Activated CD4-positive, alpha-beta T cell treated with anti-CD3 and anti-CD28 coated beads, Interleukin-2, amount 10 ng/mL, durations not matched to agents 7 days and 5 days (primary cell): ENCODE measurements at places on chromosomes 1 and 21.

DNA sequence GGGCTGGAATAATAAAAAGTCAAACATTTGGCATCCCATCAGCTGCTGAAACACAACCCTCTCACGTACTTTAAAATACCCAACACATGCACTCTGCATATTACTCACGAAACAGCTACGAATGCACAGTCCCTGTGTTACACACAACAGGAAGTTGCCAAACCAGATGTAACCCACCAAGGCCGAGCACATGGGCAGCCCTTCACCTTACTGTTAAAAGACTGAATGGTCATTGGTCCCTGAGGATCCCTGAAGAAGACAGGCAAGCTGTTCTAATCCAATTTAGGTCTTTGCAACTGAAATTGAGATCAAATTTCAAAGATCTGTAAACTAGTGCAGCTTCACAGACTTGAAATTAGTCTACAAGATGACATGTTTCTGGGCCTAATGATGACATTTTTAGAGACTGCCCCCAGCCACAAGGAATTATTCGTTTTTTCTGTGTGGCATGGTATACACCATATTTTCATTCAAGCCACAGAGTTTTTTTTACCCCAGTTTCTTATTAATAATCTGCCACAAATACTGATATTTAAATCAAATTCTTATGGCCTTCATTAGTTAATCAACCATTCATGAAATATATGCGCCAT, 25.6 kb upstream of the IER5 start:
- peak; percentile 32 for DNase-seq

DNA sequence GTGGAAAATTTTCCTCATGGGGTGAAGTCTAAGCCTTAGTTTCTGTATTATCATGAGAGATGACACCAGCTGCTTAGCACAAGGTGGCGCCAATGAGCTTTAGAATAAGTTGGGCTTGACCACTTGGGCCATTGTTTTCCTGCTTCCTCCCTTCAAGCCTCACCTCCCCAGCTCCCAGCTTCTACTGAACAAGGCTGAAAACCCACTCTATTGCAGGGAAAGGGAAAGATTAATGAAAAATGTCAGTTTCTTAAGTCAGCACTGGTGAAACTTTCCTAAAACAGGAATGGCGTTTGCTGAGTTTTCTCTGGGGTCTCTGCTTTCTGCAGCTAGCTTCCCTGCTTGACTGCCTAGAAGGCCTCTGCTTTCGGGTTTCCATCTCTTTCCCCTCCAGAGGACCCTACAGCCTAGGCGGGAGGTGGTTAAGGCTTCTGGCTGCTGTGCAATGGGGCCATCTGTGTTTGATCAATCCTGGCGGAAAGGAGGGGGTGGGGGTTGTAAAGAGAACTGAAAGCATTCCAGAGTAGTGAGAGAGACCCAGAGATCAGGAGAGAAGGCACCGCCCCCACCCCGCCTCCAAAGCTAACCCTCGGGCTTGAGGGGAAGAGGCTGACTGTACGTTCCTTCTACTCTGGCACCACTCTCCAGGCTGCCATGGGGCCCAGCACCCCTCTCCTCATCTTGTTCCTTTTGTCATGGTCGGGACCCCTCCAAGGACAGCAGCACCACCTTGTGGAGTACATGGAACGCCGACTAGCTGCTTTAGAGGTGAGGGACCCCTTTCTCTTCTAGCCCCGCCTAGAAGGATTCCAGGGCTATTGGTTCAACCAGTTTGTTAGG, at the start of gene OLFML3:
TSS of gene OLFML3 (plus strand) at position 612 of the 840 bp plus-strand sequence. CDS start at position 655, 43 bp downstream.
- peak; percentile 61 for DNase-seq

DNA sequence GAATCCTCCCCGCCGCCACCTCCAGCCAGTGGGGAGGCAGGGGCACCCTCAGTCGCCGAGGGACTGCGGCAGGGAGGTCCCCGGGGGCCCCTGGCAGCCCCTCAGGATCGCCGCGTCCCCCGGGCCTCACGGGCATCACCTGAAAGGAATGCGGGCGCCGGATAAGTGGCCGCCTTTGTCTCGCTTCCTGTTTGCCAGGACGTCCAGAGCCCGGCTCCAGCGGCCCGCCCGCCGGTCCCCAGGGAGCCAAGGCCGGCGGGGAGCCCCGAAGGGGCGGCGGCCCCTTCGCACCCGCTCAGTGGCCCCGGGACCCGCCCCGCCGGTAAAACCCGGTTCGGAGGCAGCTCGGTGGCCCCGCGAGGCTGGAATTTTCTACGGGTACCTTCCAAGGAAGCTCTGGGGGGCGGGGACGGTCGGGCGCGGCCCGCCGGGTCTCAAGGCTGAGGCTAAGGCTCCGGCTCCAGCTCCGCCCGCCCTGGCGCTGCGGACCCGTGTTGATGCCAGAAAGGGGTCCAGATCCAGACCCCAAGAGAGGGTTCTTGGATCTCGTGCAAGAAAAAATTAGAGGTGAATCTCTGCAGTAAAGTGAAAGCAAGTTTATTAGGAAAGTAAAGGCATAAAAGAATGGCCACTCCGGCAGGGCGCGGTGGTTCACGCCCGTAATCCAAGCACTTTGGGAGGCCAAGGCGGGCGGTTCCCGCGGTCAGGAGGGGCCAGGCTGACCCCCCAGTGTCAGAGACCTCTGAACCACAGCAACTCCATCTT, 12.6 kb downstream of the TINAGL1 start:
- DNase-seq = no peak

- DNase-seq = no peak
These were observed 19.8 kb upstream of the SLC2A7 start for GRCh38 chr1:9045861-9046510.

GRCh38 chr1:29967261-29967660, 730.9 kb downstream of the PTPRU start:
- DNase-seq = no peak

- DNase-seq = peak; percentile 57
These were observed 6.9 kb downstream of the ACKR1 start for GRCh38 chr1:159211331-159212136.

DNA sequence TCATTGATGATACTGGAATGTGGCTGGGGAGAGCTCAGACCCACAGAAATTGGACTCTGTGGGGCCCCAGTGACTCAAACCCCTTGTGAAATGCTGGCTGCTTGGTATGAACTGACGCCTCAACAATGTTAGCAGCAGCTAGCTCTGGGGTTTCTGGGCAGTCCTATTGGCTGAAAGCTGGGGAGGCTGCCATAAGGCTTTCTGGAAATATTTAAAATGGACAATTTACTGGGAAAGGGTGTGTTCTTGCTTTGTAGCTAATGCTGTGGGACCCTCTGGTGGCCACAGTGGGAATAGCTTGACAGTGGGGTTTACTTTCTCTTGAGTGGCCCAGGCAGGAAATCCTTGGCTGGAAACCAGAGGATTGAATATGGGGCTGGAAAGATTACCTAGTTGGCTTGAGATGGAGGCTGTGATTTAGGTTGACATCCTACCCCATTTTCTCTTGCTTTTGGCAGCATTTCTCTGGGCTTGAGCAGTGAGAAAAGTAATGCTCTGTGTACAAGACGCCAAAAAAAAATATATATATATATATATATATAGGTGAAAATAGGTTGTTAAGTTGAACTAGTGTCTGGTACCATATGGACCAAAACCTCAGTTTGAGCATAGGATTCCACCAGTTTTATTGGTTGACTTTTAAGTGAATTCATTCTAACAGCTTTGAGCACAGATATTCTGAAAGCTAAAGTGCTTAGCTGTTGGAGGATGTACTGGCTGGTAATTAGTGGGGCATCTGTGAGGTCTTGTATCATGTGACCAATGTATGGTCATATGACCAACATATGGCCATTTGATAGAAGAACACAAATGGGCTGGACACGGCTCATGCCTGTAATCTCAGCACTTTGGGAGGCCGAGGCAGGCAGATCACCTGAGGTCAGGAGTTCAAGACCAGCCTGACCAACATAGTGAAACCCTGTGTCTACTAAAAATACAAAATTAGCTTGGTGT, 8.2 kb upstream of the S100A10 start:
- peak; percentile 84 for DNase-seq

GRCh38 chr1:3270403-3271245, 183.8 kb upstream of the ARHGEF16 start:
- DNase-seq = no peak

- DNase-seq = no peak
These were observed 117.2 kb downstream of the FASLG start for GRCh38 chr1:172776071-172776470.

- peak; percentile 71 for DNase-seq
These were observed 106.4 kb downstream of the TBX19 start for GRCh38 chr1:168386949-168387586.

- DNase-seq = no peak
These were observed 145.2 kb downstream of the TNR start for GRCh38 chr1:175597969-175598765.

DNA sequence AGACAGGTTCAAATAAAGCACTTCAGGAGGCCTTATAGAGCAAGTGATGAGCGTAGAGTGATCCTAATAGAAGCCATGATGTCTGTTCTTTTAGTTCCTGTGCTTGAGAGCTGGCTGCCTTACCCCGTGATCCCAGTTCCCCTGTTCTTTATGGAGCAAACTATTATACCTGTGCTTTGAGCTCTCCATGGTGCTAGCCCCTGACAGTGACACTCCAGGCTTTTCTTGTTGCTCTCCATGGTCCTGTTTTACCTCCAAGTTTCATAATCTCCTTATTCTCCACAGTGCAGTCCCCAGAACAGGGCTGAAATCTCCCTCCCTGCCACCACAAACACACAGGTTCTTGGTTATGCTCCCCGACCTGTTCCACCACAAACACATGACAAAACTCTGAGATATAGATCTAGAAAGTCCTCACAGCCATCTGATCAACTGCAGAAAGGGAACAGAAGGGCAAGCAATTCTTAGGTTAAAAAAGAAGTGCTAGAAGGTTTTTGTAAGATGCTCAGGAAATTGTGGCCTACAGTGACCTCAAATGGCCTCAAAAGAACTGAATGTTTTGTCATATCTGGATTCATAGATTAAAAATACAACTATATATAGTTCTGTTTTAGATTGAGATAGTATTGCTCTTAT, 6.0 kb downstream of the CADM3 start:
- DNase-seq = peak; percentile 64

DNA sequence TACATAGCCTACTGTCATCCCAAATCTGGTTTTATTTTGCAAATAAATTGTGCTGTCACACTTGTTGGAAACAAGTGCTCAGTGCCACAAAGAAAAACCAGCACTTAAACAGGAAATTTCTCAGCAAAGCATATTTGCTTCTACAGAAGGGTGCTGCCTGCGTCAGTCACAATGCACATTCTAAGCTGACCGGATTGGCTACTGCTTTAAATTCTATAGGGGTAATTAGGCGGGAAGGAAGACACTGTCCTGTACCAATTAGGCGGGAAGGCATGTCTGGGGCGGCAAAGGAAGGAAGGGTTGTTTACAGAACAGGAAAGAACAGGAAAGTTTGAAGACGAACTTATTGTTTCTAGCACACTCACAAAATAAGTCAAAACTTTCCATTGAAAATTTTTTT, 2.8 kb downstream of the IFI16 start:
- peak; percentile 79 for DNase-seq

GRCh38 chr1:113269168-113269963, 120.9 kb upstream of the MAGI3 start:
- no peak for DNase-seq

DNA sequence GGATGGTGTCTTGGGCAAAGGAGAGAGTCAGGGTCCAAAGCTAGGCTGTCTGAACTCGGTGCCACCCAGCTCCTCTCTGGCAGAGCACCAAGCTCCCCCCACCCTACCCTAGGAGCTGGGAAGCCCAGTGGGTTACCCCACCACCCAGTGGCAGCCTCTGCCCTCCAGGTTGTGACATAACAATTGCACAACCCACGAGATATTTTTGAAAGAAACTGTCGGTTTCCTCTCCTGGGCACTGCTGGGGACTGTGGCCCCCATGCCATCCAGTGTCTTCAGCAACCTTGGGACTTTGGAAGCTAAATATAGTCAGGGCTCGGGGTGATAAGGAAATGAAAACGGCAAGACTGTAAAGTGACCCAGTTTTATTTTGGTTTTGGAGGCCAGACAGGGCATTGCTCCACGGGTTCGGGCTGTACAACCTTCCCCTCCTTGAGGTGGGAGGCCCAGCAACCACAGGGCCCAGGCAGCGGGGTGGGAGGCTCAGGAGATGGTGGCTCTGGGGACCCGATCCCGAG, 1.4 kb downstream of the CITED4 start:
- DNase-seq = no peak

- DNase-seq = no peak
These were observed 64.3 kb upstream of the MORC3 start for GRCh38 chr21:36255663-36256062.

DNA sequence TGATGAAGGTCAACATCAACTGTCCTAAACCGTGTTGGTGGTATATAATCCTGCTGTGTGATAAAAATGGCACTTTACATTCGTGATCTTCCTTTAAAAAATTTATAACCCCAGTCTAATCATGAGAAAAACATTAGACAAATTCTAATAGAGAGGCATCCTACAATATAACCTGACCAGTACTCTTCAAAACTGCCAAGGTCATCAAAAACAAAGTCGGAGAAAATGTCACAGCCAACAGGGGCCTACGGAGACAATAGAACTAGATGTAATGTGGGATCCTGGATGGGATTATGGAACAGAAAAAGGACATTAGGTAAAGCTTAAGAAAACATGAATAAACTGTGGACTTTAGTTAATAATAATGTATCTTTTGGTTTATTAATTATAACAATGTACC, 25.0 kb downstream of the CDKN2C start:
- no peak for DNase-seq

GRCh38 chr1:243505986-243506689, 250.3 kb downstream of the SDCCAG8 start:
- no peak for DNase-seq

DNA sequence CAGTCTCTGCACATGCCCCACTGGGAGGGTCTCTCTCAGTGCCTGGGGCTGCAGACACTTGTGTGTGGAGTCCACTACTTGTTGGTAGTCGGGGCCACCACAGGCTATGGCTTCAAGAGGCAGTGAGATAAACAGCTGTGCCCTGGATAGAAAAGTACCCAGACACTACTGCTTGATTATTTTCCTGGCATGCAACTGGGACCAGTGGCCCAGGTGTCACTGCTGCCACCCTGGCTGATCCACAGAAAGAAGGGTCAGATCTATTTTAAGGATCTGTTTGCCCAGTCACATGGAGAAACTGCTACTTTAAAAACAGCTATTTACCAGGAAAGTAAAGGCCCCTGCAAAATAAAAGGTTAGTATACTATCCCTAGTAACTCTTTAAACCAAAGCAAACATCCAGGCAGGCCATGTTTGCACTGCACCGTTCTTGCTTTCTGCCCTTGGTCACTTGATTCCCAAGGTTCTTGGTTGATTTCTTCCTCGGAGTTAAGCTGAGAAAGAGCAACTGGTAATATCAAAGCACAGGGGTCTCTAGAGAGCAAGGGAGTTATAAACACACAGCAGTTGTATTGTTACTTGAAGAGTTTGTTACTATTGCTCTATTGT, 99.9 kb downstream of the GLUL start:
- DNase-seq = no peak
